ENCODE measurements at places on chromosomes 2 and 18.

DNA sequence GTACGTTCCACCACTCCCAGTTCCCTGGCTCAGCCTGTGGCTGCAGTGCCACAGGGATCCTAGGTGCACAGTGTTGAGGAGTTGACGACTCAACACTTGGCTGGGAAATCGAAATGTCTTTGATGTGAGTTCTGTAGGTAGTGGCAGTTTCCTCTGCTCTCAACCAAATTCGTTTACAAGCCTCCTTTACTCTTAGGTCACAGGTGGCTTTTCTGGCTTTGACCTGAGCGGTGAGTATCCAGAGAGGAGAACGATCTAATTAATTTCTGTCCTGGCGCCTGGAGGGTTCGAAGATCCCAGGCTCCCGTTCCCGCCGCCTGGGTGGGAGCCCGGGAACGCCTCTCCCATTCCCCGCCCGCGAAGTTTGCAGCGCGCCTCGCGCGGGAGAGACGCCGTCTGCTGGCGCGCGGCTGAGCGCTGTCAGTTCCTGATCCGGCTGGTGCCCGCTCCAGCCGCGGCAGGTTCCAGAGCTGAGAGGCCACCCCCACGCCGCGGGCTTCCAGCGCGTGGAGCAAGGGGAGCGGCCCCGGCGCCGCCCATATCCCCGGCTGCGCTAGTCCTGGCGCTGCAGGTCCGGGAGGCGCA, at the start of gene LAMA3:
Gene LAMA3 (plus strand): TSS at position 423 of the 585 bp plus-strand sequence. CDS start 231 bp downstream, outside the sequence.
- DNase-seq, result peak; percentile 67

DNA sequence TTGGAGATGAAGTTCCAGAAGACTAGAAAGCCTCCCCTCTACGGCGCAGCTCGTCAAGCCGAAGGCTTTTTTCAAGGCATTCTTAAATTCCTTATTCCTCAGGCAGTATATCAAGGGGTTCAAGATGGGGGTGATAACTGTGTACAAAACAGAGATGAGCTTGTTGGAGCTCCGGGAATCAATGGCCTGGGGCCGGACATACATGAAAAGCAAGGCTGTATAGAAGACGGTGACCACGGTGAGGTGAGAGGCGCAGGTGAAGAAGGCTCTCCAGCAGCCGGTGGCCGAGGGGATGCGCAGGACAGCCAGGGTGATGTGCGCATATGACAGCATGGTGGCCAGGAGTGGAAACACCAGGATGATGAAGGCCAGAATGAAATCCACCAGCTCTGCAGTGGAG, 8.2 kb downstream of the OR6B3 start:
- DNase-seq, result no peak

DNA sequence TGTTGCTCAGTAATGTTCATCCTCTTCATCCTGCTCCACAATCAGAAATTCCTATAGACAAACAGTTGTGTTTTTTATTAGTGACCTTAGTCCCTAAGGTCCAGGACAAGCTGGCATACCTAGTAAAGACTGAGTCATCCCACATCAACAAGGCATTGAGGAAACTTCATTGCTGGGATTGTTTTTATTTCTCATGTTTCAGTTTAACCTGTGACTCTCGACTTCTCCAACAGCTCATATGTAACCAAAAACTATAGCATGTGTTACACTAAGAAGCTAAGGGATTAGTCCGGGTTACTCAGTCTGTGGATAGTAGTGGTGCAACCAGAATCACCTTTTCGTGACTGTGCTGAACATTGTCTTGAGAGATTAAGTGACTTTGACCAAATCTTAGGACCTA, 292.1 kb downstream of the RDH14 start:
- DNase-seq, result no peak

DNA sequence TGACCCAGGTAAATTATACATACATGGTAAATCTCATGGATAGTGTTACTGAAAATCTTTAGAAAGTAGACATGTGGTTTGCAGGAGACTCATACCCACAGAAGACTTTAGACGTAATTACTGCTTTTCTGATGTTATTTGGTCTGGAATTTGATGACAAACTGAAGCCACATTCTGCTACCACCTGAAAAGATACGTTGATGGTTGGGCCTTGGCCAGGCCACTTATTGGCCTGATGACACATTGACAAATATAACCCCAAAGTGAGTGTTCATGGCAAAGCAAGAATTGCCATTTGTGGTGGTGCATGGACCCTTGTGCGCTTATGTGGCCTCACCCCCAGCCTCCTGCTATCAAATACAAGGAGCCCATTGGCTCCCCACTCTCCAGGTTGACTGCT, 155.6 kb downstream of the METTL4 start:
- DNase-seq, result no peak

DNA sequence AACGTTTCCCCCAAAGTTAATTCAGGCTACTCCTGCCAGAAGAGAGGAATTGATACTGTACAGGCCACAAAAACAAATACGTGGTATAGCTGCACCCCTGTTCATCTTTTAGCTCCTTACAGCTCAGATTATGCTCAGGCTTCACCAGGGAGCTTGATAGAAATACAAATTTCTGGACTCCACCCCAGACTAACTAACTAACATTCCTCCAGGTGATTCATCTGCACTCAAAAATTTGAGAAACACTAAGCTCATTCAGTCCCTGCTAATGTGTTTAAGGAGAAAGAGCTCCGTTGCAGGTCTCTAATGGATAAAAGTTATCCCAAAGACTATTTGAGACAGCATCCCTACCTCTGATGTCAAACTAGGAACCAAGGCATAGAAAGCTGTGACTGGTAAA, 36.8 kb upstream of the UNC80 start:
- no peak for DNase-seq

DNA sequence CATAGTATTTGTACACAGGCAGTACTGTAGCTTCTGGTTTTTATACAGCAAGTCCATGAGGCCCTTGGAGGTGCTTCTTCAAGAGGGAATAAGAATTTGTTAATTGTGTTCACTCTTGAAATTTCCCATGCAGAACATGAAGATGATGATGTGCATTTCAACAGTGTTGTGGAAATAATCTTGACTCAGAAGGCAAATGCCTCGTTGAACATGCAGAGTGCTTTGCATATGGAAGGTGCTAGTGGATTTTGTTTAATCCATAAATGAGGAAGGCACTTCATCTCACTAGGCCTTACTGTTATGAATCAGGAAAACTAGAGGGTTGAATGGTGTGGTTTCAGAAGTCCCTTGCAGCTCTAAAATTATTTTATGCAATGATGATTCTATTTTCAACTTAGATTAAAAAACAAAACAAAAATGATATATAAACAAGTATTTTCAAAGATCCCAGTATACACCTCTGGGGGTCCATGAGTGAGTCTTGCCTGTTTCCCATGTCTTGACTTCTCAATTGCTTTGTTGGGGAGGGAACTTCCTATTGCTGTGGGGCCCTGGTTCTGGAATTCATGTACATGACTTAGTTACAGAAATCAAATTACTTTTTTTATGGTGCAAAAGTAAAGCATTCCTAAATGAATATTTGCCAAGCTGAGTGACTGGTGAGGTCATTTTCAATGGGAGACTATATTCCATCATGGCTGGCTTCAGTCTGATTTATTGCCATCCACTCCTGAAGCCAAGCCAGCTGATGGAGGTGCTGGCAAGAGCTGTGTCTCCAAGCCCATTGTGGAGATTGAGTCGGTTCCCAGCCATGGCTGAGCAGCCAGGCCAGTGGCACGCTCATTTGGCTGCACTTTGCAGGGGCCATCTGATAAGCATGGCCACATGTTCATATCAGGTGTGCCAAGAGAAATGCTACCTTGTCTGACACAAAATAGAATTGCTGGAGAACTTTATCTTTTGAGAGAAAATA, 56.5 kb downstream of the MGAT5 start:
- no peak for DNase-seq

DNA sequence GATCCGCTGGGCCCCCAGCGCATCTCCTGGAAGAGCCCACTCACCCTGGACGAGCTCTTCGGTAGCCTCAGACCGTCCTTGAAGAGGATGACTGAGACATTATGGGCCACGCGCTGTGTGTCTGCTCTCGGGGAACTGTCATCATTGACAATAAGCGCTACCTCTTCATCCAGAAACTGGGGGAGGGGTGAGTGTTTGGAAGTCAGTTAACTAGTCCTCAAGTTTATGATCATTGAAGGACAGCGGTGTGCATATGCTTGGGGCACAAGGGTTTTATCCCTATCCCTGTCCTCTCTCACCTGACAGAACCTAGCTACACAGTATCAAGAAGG, 586 bp downstream of the STK16 start:
- no peak for DNase-seq

GRCh38 chr2:204948024-204948763, 402.9 kb downstream of the PARD3B start:
- no peak for DNase-seq
